ENCODE measurements at places on chromosomes 4 and X.

- DNase-seq = peak; percentile 3
These were observed 446 bp upstream of the UBE2A start for GRCh38 chrX:119573840-119574393.

GRCh38 chr4:93212250-93212649, 616.3 kb upstream of the ATOH1 start:
- no peak for DNase-seq

- no peak for DNase-seq
These were observed 42.3 kb upstream of the SRD5A3 start for GRCh38 chr4:55303760-55304165.

DNA sequence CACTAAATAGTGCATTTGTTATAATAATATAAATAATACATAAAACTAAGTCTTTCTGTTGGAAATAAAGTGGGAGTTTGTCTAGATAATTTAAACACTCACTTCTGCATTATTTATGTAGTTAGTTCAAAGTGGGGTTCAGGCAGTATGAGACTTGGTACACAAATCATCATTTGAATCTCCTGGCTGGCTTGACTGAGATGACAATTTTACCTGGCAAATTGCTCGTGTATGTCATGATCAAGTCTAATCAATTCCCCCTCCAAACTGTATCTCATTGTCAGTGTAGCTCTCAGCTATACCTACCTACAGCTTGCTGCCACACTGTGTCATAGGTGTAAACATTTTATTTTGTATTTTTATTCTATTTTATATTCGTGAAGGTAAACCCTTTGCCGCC, 563.4 kb upstream of the TENM3 start:
- DNase-seq = no peak

- no peak for DNase-seq
These were observed 38.3 kb downstream of the SEC24D start for GRCh38 chr4:118797558-118798142.

DNA sequence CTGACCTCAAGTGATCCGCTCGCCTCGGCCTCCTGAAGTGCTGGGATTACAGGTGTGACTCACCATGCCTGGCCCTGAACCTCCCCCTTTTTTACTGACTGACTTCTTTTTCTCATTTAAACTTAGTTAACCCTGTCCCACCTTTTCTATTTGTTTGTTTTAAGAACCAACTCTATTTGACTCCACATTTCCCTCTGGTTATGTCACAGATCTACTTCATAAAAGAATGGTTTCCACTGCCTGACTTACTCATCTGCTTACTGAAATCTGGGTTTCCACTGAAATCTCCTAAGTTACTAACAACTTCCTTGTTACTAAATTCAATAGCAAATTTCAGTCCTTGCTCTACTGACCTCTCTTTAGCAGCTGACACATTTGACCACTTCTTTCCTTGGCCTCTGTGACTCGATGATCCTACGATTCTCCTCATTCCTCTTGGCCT, 28.0 kb upstream of the NSUN7 start:
- no peak for DNase-seq

GRCh38 chrX:118498351-118498750, 2.7 kb downstream of the DOCK11 start:
- no peak for DNase-seq

DNA sequence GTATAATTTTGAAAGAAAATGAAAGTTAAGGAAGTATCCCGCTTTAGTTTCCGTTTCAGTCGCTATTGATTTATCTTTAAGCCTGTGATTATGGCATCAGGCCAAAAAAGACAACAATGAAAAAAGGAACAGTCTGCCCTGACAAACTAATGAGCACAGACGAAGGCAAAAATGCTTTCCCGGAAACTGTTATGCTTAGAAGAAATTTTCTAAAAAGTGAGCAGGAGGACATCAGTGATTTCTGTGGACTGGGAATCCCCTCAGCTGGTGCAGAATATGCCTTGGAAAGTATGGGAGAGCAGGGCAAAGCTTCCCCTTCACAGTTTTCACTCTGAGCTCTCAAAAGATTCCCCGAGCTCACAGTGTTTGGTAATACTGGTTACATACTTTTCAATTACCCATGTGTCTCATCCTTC, 5.1 kb upstream of the CXCL10 start:
- DNase-seq = no peak

DNA sequence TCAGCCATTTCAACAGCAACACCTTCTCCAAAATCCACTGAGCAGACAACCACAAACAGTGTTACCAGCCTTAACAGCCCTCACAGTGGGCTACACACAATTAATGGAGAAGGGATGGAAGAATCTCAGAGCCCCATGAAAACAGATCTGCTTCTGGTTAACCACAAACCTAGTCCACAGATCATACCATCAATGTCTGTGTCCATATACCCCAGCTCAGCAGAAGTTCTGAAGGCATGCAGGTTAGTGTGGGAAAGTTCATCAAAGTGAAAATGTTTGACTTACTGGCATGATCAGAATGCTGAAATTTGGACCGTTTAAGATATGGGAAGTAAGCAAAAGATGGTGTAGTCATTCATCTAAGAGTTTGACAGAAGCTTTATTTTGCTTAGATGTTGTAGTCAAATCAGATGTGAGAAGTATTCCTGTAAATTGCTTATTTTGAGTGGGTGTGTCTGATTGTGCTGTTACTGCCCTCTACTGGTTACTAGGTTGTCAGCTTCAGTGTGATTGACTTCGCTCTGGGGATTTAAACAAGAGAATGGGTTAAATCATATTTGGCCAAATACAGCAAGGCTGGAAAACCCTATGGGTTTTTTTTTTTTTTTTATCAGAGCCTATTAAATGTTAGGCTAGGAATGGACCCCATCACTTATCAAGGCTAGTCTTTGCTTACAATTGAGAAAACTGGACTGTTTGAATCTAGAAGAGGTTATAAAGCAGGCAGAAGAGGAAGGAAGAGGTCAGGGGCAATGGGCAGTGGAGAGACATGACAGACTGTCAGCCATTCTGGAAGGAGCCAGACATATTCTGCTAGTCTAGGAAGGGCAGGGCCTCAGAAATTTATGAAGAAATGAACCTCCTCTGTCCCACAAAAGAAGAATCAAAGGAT, 130.3 kb downstream of the DIPK2B start:
- no peak for DNase-seq

- DNase-seq = no peak
These were observed 37.0 kb upstream of the OTUD4 start for GRCh38 chr4:145217349-145217748.

- no peak for DNase-seq
These were observed 30.8 kb downstream of the GPM6B start for GRCh38 chrX:13786048-13786447.

GRCh38 chr4:71004281-71004851, 10.9 kb downstream of the DCK start:
- no peak for DNase-seq

- DNase-seq = no peak
These were observed 20.7 kb downstream of the PAK3 start for GRCh38 chrX:111116666-111117065.

DNA sequence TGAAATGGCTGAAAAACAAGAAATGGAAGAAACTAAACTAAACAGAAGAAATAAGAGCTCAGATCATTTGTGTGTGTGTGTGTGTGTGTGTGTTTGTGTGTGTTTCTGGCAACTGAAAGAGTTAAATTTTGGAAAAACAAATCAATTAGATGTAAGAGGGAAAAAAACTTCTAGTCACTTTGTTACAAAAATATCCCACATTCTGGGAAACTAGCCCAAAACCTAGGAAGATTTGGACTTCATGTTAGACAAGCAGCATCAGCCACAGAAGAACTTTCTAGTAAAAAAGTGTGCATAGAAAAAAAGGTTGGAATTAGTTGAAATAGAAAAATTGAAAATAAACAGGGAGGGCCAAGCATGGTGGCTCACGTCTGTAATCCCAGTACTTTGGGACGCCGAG, 111.6 kb upstream of the PRKG2 start:
- DNase-seq = no peak

DNA sequence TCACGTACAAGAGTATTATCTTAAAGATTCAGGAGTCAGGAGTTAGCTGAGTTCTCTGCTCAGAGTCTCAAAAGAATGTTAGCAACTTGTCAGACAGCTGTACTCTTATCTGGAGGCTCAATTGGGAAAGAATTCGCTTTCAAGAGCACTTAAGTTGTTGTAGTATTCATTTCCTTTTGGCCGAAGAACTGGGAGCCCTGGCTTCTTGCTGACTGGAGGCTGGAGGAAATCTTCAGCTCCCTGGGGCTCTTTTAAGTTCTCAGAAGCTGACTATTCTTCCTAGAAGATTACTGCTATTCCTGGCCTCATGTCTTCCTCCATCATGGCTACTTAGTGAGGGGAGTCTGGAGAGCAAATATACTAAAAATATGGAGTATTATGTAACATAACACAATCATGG, 587.2 kb downstream of the EPHA5 start:
- DNase-seq = no peak

- no peak for DNase-seq
These were observed 80.9 kb downstream of the C4orf33 start for GRCh38 chr4:129176864-129177263.

DNA sequence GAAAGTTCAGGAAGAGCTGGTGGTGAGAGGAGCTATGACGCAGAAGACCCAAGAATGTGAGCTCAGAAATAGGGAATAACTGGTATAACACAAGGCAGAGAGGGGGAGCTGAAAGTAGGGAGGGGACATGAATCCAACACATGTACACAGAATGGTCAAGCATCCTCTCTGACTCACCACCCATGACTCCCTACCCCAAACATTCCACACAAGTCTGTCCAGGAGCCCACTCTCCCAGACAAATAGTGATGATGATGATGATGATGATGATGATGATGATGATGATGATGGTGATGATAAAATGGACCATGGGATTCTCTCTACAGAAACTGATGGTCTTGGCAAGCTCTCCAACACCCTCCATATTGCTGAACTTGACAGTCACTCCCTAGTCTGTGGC, 46.4 kb downstream of the NAT8L start:
- DNase-seq = no peak

- no peak for DNase-seq
These were observed 55.0 kb upstream of the BMP2K start for GRCh38 chr4:78720994-78721677.

GRCh38 chr4:4719436-4719835, 140.0 kb upstream of the MSX1 start:
- no peak for DNase-seq

- no peak for DNase-seq
These were observed 28.5 kb upstream of the WNK3 start for GRCh38 chrX:54386314-54386713.

- no peak for DNase-seq
These were observed 3.7 kb downstream of the PPP1R3F start for GRCh38 chrX:49273181-49273727.

GRCh38 chr4:41438931-41439297, 99.0 kb upstream of the LIMCH1 start:
- DNase-seq = no peak

DNA sequence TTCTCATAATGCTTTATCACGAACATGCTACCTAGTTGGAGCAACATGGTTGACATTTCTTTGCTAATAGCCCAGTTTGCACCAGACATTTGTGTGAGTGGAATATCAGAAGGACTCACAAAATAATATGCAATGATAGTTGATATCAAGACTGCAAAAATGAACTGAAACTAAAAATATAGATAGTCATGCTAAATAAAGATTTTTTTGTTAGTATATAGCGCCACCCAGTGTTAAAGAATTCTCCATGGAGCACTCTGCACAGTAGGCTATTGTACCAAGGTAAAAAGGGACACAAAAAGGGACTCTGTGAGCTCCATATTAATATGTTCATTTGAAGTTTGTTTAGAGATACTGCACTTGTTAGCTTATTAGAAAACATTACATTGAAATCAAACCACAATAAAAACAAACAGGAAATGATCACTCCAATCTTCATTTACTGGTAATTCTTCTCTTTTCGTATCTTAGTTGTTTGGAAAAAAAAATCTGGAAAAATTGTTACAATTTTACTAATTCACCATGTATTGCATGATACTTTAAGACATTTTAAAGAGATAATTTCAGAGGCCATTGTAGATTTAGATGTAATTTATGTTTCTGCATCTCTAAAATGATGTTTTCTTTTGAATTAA, 1509.6 kb downstream of the ADGRL3 start:
- DNase-seq = peak; percentile 0

- no peak for DNase-seq
These were observed 257.3 kb downstream of the ZIC3 start for GRCh38 chrX:137823257-137823656.

GRCh38 chr4:129446074-129446473, 350.1 kb downstream of the C4orf33 start:
- DNase-seq = no peak

GRCh38 chr4:53161787-53162433, 204.0 kb downstream of the SCFD2 start:
- DNase-seq = no peak

GRCh38 chr4:71609651-71610050, 174.2 kb downstream of the GC start:
- DNase-seq = no peak

Data from GM12891 (cell line).